Activated CD4-positive, CD25-positive, alpha-beta regulatory T cell treated with anti-CD3 and anti-CD28 coated beads, Interleukin-2, amount 50 U/mL, for 24 hours (primary cell): ENCODE measurements at places on chromosomes 16 and 17.

- no peak for ATAC-seq
Measured at GRCh38 chr16:53882310-53882709, 178.4 kb downstream of the FTO start.

- no peak for ATAC-seq
Measured at GRCh38 chr17:74316220-74316619, 9.8 kb upstream of the KIF19 start.

DNA sequence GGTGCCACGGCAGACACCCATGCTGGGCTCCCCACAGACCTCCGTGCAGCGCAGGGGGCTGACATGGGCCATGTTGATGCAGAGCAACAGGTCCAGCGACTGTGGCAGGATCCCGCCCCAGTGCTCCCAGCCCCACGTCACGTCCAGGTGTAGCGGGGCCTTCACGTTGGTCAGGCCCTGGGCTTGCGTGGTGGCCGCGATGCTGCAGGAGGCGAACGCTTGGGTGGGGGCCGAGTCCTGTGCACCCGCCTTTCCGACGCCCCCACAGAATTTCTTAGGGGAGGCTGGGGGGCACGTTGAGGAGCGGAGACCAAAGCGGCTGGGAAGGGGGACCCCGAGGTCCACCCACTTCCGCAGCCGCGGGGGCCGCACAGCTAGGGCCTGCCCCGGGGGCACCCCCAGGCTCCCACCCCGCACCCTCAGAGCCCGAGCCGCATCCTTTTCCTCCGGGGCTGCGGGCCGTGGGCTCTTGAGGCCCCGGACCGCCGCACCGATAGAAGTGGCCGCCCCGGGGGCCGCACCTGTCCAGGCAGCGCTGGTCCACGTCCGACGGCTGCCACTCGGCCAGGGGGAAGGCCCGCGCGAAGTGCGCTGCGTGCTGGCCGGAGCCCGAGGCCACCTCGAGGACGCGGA is 416 bp downstream of the METTL26 start:
- no peak for ATAC-seq

GRCh38 chr16:50152351-50152806 is 727 bp upstream of the TENT4B start:
- ATAC-seq = peak; percentile 69

DNA sequence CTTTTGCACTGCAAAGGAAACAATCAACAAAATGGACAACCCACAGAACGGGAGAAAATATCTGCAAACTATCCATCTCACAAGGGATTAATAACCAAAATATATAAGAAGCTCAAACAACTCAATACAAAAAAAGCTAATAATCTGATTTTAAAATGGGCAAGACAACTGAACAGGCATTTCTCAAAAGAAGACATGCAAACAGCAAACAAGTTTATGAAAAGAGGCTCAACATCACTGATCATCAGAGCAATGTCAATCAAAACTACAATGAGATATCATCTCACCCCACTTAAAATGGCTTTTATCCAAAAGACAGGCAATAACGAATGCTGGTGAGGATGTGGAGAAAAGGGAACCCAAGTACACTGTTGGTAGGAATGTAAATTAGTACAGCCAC is 34.8 kb downstream of the SYNRG start:
- ATAC-seq = no peak

- peak; percentile 30 for ATAC-seq
Measured at GRCh38 chr17:10063730-10064241, 134.6 kb downstream of the GAS7 start.

DNA sequence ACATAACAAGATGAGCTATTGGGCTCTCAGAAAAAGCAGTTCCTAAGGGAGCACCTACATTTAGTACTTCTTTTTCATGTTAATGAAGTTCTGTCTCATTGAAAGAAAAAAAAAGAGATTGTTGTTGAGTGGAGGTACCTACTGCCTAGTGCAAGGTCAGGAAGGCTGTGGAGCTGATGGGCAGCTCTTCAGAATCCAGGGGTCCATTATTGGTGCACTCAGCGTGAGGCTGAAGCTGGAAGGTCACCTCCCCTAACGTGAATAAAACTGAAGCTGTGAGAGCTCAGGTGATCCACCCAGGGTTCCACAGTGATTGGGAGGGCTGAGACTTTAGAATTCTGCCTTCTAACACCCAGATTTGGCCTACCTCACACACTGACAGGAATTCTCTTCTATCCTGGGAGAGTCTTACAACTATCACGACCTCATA is 153.9 kb upstream of the TBX2 start:
- ATAC-seq = no peak

DNA sequence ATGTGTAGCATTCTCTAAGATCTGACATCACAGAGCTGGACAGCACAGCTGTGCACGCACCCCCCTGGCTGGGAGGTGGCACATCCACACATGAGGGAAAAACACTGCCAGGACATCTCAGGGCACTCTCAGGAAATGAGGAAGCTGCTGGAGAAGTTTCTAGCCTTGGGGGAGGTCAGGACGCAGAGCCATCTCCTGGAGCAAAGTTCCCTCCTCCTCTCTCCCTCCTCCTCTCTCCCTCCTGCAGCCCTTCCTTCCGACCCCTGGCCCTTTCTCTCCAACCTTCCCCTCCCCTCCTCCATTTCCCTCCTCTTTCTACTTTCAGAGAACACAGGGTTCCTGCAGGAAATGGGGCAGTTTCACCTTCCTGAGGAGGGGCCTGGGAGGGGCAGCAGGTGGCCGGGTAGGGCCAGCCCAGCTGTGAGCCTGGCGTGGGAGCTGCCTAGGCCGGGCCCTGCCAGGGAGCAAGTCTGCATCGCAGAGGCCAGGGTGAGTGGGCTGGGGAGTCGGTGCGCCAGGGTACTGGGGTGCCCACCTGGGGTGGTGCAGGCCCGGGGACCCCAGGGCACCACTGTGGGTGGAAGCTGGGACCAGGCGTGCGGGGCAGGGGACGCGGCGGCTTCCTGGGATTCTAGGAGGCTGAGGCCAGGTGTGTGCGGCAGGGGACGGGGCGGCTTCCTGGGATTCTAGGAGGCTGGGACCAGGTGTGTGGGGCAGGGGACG is at the start of gene DPEP1:
DPEP1 (plus strand) TSS at position 412 of the 723 bp plus-strand sequence. CDS start 16,769 bp downstream, outside the sequence.
- ATAC-seq = no peak

GRCh38 chr17:44776628-44777393 is 18.0 kb downstream of the ADAM11 start:
- ATAC-seq = no peak

DNA sequence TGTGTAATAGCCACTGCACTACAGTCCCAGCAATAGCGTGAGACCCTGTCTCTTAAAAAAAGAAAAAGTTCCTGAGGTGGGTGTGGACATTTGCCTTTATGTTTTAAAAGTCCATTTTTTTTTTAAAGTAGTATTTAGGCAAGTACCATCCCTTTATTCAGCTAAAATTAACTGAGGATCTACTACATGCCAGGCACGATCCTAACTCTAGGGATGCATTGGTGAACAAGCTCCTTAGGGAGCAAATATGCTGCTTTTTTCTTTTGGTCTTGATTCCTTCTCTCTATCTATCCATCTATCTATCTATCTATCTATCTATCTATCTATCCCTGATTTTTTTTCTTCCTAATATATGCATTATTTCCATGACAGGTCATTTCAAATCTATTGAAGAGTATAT is 44.7 kb downstream of the CMTM3 start:
- no peak for ATAC-seq

GRCh38 chr16:58481226-58481869 is 18.6 kb upstream of the NDRG4 start:
- ATAC-seq = no peak

GRCh38 chr17:866568-867103 is 84.5 kb downstream of the MRM3 start:
- no peak for ATAC-seq

GRCh38 chr17:7250695-7251627 is 573 bp downstream of the CTDNEP1 start:
- peak; percentile 1 for ATAC-seq

DNA sequence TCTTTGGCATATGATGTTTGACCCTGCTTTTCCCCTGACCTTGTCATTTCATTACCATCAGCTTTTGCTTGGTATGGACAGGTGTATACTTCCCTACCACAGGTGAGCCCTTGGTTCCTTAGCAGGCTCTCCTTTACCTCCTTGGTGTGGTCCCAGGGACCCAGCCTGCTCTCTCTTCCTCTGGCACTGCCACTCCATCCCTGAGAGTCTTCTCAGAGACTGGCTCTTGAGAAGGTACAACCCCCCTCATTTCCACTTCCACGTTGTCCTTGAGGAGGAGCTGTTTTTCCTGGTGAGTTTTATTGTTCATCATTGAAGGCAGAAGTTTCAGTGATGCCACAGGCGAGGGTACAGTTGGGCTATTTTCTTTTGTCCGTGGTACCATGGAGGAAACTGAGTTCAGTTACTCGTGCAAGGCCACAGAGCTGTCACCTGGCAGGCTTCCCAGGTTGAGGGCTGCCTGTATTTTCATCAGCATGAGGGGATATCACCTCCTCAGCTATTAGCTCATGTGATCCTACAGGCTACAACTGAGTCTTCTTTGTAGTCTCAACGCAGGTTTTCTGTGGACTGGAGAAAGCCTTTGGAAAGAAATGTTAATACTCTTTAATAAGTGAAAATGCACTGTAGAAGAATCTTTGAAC is 52.3 kb downstream of the MSI2 start:
- ATAC-seq = no peak

GRCh38 chr16:35637683-35638082 is 2178.3 kb downstream of the TP53TG3F start:
- ATAC-seq = no peak

GRCh38 chr16:3832668-3833067 is 47.8 kb downstream of the CREBBP start:
- no peak for ATAC-seq

DNA sequence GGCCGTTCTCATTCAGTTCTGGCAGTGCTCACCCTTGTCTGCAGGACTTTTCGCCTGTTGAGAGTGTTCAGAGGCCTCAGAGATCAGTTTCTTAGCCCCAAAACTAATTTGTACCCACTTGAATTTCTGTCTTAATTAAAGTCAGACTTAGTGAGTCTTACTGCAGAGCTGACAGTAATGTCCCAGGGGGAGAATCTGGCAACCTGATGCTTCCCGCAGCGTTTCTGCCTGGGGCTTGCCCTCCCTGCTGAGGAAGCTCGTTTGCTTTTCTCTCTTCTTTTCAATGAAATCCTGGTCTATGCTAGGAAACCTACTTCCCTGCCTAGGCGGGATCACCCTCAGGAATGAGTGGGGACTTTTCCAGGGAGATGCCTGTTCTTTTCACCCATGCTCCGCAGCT is 25.3 kb downstream of the DBNDD1 start:
- no peak for ATAC-seq

DNA sequence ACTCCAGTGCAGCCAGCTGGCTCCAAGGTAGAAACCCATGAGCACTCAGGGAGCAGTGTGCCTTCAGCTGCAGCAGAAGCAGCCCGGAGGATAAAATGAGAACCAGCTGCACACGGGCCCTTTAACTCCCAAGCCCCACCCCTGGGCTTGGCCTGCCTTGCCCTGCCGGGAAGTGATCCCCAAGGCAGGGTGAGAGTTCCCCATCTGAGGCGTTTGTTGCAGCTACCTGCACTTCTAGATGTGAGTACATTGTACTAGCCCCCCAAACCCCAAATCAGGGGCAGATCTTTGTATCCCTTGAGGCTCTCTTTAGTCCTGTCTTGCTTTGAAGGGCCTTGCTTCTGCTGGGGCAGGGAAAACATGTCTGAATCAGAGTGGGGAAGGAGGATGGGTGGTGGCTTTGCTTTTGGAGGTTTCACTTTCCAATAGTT is at the start of gene MVP:
MVP (plus strand) TSS at position 192 of the 431 bp plus-strand sequence. CDS start 10,088 bp downstream, outside the sequence.
- no peak for ATAC-seq

DNA sequence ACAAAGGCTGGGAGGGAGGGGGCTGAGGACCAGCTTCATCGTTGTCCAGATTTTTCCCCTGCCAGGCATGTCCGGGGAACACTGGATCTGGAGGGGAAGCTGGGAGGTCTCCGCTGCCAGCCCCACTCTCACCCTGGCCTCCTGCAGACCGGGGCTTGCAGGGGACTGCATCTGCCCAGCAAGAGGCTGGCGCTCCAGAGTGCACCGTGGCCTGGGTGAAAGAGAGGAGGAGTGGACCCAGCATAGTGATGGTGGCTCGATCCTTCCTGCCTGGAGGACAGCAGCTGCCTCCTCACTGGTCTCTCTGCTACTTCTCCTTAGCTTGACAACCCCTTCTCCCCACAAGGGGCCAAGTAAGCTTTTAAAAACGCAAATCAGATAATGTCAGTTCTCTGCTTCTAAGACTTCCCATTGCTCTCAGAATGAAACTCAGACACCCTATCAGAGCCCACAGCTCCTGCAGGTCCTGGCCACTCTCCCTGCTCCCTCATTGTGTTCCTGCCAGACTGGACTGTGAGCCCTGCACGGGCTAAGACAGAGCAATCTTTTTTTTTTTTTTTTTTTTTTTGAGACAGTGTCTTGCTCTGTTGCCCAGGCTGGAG is 15.0 kb downstream of the CPNE2 start:
- no peak for ATAC-seq

GRCh38 chr17:42453439-42453838 is 5.2 kb upstream of the ATP6V0A1 start:
- no peak for ATAC-seq

GRCh38 chr17:52376137-52376536 is 217.6 kb upstream of the CA10 start:
- ATAC-seq = no peak

DNA sequence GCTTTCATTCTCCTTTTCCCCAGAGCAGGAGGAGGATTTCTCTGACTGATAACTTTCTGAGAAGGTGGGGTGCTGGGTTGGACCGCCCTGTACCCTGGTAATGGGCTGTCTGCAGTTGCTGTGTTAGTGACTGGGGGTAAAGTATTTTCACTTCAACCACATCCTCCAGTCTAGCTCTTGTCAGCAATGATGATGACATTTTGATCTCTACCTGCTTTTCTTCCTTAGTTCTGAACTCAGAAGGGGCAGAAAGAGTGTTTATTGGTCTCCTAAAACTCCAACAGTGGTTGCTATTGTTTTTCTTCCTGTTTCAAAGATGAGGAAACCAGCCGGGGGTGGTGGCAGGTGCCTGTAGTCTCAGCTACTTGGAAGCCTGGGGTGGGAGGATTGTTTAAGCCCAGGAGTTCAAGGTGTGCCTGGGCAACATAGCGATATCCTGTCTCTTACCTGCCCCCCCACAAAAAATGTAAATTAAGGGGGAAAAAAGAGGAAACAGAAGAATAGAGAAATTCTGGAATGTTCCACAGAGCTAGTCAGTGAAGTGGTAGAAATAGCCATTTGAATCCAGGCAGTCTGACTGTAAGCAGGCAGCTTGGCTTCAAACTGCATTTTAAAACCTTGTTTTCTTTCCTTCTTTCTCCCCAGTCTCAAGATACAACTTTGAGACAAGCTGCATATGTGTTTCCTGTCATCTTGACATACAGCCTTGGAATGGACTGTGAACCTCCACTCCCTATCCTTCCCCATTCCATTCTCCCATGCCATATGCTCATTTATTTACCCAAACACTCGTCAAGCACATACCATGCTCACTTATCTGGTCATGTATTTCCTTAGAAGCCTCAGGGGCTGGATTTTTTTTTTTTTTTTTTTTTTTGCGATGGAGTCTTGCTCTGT is 3.3 kb upstream of the N4BP1 start:
- peak; percentile 64 for ATAC-seq

- no peak for ATAC-seq
Measured at GRCh38 chr17:45751466-45751865, 32.7 kb upstream of the CRHR1 start.

DNA sequence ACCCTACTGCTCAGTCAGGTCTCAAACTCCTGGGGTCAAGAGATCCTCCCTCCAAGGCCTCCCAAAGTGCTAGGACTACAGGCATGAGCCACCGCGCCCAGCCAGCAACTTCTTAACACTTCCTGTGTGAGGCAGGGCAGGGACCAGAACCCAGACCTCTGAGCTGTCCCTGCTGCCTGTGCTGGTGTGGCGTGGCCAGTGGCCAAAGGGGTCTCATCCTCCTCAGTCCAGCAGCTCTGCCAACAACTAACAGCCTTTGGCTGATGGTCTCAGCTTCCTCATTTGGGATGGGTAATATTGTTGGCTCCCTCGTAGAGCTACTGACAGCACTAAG is 1.4 kb upstream of the LLGL1 start:
- no peak for ATAC-seq
